ENCODE measurements at places on chromosomes 3 and 15.
A peak's percentile ranks its signal among the peaks of the same experiment; 100 is the strongest.

DNA sequence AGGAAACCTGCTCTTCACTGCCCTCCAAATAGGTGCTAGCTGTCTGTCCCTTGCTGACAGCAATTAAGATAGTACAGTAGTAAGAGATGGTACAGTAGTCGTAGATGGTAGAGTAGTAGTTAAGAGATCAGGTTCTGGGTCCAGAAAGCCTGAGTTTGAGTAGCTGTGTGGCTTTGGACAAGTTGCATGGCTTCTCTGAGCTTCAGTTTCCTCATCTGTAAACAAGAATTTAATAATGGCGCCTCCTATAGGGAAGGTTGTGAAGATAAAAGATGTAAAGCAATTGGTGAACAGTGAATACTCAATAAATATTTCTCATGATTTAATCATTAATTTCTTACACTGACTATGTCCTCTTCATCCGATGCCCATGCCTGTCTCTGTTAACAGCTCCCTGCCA, 86.9 kb upstream of the BCL6 start:
- no peak for DNase-seq

DNA sequence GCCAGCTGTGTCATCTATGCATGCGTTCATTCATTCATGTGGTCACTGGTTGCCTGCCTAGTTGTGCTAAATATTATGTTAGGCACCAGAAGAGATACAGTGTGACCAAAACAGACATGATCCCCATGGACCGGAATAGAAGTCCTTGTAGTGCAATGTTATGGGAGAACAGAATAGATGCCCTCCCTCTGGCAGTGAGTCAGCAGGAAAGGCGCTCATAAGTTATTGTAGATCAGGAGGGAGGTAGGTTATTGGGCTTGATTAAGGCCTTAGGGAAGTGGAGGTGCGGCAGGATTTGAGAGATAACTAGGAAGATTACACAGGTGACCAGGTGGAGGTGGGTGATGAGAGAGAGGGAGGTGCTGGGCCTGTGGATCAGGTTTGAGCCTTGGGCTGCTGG, 5.2 kb downstream of the MCTP2 start:
- DNase-seq = no peak

- no peak for DNase-seq
Measured at GRCh38 chr3:102301155-102301880, 133.5 kb upstream of the ZPLD1 start.

DNA sequence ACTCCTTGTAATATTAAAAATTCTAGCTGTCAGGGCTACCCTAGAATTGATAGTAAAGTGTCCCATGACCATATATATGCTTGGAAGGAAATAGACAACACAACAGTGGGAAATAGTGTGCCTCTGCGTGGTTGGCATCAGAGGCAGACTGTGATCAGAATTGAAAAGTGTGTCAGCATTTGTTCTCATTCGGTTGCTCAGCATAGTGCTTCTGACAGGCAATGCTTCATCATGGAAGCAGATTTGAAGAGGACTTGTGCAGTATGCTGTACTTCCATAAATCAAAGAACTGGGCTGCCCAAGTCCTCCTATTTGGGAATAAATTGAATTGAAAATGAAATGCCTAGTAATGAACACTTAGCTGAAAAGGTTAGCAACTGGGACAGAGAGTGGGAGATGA, 435.7 kb downstream of the DIPK2A start:
- no peak for DNase-seq

- DNase-seq = no peak
Measured at GRCh38 chr3:94294806-94295205, 231.9 kb downstream of the NSUN3 start.

GRCh38 chr15:51775967-51776816, 24.8 kb downstream of the TMOD2 start:
- DNase-seq = peak; percentile 47

- DNase-seq = no peak
Measured at GRCh38 chr3:127053450-127053849, 70.5 kb downstream of the PLXNA1 start.

DNA sequence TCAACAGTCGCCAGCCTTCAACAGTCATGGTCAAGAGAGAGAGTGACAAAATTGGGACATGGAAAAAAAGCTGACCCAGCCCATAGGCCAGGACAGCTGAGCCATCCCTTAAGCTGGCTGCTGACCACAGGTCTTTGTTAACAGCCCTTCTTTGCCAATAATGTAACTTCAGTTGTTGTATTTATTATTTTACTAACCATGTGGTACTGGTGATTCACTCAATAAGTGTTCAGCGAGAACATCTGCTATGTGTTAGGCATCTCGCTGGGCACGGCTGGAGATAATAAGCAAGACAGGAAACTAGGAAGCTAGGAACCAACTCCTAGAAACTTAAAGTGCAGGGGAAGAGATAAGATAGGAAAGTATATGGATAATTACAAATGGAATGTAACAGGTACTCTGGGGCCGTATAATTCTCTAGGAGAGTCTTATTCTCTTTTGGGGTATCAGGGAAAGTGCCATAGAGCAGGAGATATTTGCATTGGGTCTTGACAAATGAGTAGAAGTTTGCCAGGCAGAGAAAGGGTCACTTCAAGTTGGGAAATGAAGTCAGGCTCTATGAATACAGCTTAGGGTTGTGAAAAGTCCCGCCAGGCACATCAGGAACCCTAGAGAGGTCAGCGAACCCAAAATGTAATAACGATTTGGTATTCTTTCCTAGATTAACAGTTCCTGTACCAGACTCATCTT, 84.0 kb upstream of the TRA2B start:
- DNase-seq = no peak

DNA sequence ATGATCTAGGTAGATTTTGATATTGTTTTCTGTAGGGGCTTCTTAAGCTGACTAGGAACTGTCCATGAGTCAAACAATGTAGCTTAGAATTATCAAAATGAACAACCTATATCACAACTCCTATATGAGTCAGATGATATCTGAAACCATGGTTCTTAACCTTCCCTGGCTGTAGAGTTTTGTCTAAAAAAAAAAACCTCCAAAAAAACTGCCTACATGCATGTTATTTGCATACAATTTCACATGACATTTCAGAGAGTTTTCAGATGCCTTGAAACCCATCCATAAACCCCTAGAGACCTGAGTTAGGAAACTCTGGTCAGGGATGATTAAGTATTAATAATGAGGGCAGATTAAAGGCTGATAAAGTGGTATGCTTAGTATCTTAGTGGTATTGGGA, 157.0 kb downstream of the CHST2 start:
- DNase-seq = no peak

DNA sequence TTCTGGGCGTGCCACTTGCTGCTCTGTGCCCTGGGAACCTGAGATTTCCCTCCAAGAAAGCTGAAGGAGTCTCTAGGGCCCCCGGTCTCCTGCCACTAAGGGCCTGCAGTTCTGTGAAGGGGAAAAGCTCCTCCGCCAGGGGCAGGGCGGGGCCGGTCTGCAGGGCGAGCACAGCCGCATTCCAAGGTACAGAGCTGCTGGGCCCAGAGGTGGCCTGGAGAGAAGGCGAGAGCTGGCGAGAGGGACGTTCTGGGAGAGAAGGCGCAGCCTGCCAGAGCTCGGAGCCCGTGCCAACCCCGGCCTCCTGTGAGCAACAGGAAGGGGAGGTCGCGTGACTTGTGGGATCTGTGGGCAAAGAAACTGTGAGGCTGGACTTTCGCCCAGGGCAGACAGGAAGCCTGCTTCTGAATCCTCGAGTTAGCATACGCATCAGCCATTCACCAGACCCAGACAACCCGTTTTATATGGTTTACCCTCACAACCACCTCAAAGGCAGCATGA, 500.4 kb downstream of the SHQ1 start:
- peak; percentile 30 for DNase-seq

DNA sequence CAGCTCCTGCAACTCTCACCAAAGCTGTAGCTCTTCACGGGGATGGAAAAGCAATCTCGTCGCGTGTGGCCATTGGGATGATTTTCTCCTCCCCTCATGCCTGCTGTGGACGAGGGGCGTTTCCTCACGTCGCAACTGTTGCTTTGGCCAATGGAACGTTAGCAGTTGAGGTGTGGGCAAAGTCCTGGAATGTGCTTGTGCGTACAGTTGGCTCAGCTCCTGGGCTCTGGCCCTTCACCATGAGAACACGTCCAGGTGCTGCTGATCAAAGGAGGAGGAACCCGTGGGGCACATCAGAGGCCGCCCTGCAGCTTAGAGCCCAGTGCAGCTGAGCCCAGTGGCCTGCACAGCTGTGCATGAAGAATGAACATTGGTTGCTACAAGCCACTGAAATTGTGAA, 186.1 kb downstream of the TJP1 start:
- no peak for DNase-seq

GRCh38 chr15:38961931-38962330, 397.3 kb upstream of the RASGRP1 start:
- DNase-seq = no peak

- no peak for DNase-seq
Measured at GRCh38 chr15:87712211-87712610, 544.3 kb downstream of the NTRK3 start.

GRCh38 chr15:83477172-83477807, 30.1 kb downstream of the SH3GL3 start:
- DNase-seq = no peak
